ENCODE measurements at places on chromosomes 12 and 14.

DNA sequence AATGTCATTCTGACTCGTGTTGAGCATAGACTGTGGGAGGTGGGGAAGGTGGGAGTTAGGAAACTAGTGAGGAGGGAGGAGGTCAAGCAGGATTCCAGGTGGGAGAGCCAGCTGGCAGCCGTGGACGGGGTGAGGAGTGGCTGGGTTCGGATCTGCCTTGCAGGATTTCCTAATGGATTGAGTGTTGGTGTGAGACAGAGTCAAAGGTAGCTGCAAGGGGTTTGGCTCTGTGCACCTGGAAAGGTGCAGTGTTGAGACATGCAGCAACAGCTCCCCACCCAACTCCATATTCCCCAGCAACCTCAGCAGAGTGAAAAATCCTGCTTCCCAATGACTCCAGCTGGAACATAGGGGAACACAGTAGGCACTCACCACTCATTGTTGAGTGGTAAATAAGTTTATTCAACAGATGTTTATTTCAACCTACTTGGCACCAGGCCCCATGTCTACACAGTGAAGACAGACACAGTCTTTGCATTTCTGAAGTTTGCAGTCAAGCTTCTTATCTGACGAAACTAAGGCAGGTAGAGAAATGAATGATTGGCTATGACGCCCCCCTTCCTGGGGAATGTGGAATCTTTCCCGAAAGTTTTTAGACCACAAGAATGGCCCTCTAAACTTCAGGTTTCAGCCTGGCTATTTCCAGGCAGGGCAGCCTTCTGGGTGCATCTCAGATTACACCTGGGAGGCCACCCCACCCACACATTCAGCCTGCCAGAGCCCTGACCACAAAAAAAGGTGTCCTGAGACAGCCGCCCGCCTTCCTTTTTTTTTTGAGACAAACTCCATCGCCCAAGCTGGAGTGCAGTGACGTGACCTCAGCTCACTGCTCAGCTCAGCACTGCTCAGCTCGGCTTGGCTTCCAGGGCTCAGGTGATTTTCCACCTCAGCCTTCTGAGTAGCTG is 37.9 kb upstream of the PLEKHG6 start:
- DNase-seq, result no peak

GRCh38 chr14:23113431-23114119 is 5.5 kb downstream of the CEBPE start:
- no peak for DNase-seq

- no peak for DNase-seq
Observed at GRCh38 chr14:101361044-101361443, 200.3 kb upstream of the DIO3 start.

DNA sequence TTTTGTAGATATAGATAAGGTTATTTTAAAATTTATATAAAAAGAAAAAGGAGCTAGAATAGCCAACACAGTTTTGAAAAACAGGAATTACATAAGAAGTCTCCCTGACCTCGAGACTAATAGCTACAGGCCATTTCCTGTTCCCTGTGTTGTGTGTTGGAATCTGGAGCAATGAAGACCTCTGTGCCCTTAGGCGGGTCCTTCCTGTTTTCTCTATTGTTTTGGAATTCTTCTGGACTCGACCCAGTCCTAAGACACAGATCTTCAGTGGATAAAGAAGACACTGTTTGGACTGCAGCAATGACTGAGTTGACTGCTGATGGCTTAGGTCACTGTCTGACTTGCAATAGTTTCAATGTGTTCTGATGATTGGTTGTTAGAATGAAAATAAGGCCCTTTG is 26.2 kb downstream of the SNRPF start:
- DNase-seq, result no peak

GRCh38 chr14:90759370-90760077 is 56.7 kb downstream of the TTC7B start:
- no peak for DNase-seq

GRCh38 chr12:100927826-100928225 is 133.2 kb downstream of the ANO4 start:
- DNase-seq, result no peak

GRCh38 chr12:80692114-80692513 is 15.3 kb upstream of the MYF6 start:
- no peak for DNase-seq

DNA sequence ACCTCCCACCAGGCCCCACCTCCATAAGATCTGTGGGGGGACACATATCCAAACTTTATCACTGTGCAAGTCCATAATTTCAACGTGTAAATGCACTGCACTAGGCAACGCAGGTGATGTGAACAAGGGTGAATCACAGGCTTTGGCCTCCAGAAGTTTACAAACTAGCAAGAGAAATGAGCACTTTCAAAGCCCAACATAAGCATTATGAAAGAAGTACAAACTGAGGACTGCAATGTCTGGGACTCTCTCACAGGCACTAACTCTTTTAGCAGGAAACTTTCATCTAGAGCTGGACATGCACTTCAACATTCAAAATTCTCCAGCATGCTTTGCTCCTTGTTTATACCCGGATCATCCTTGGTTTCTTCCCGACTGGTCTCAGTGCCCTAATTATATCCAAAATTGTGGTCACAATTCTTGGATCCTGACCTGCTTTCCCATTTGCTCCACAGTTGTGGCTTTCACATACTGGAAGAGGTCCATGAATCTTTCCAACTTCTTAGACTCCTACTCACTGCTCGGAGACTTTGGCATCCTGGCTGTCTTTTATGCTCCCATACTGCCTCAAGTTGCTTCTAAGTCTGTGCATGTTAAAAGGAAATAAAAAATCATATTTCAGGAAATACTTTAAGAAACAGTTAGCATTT is 44.9 kb upstream of the STRAP start:
- DNase-seq, result no peak

- no peak for DNase-seq
Observed at GRCh38 chr12:121287267-121287954, 9.1 kb downstream of the CAMKK2 start.

DNA sequence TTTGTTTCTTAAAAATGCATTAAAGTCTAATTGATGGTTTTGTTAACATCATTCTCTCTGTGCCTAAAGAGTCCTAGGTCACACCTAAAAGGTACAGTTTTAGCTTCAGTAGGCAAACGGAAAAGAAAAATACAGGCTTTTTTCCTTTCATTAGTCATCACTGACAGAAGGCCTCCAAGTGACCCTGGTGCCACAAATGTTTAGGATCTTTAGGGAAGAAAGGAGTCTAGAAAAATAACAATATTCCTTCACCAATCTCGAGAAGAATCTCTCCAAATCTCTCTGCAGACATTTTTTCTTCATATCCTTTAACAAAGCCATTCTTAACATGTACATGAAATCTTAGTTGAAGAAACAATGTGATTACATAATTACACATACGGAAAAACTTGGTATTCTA is 2.0 kb downstream of the DENND5B start:
- DNase-seq, result no peak

DNA sequence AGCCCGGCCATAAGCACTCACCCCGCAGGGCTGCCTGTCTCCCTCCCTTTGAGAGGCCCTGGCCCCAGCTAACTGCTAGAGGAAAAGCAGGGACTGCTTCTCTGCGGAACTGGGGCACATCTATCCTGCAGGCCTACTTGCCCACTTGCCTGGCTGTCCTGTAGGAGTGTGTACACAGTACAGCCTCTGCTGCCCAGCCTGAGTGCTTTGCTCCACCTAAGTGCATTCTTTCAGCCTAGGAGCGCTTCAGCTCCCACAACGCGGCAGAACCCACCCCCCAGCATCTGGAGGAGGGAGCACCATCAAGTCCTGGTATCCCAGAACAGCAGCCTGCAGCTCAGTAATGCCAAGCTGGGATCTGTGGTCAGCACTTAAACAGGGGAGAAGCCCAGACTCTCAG is 79.9 kb upstream of the CD163 start:
- DNase-seq, result no peak

GRCh38 chr14:62138593-62138992 is 376.4 kb downstream of the SNAPC1 start:
- no peak for DNase-seq

DNA sequence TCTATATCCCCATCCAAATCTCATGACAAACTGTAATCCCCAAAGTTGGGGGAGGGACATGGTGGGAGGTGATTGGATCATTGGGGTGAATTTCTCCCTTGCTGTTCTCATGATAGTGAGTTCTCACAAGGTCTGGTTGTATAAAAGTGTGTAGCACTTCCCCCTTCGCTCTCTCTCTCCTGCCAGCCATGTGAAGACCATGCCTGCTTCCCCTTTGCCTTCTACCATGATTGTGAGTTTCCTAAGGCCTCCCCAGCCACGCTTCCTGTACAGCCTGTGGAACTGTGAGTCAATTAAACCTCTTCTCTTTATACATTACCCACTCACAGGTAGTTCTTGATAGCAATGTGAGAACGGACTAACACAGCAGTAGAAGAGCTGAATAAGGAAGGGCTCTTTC is 62.6 kb upstream of the VASH1 start:
- no peak for DNase-seq

- DNase-seq, result no peak
Observed at GRCh38 chr12:120826335-120826734, 77.8 kb downstream of the SPPL3 start.

GRCh38 chr14:29805415-29806123 is 122.1 kb downstream of the PRKD1 start:
- DNase-seq, result peak; percentile 30

DNA sequence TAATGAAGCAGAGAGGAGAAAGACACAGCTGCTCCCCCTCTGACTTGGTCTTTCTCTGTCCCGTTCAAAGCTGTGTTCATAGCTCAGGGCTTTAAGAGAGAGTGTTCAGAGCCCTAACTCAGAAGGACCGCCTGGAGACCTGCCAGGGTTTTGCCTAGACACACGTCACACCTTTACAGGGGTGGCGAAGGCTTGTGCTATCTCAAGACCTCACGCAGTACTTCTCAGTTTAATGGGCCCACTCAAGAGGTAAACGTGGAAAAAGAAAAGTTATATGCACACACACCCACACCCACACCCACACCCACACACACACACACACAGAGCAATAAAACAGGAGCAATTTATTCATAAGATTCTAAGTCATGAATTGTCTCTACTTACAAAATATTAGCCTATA is 374.3 kb downstream of the C12orf75 start:
- no peak for DNase-seq

DNA sequence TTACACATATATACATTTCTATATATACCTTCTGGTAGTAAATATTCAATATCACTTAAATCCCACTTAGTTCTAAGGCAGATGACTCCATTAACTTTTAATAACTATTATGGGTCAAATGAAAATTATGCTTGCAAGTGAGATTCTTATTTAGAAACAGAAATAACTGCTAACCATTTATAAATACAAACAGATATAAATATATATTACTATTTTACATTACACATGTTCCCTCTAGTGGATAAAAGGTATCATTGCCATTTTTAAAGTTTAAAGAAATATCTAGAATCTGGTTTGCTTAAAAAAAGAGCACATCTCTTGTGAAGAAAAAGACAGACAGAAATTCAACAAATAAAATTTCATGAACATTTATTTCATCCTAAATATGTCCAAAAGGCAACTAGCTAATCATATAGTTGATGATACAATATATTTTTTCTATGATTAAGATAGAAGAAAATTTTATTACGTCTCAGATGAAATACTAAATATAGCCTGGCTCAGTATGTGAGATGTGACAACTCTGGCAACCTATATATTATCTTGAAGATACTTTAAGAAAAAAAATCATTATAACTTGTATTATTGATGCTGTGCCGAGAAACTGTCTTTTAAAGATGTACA is 11.7 kb upstream of the RAD51AP1 start:
- no peak for DNase-seq

- no peak for DNase-seq
Observed at GRCh38 chr12:1872448-1872847, 46.0 kb downstream of the CACNA2D4 start.

- peak; percentile 38 for DNase-seq
Observed at GRCh38 chr14:68911594-68912227, 67.4 kb downstream of the ACTN1 start.

DNA sequence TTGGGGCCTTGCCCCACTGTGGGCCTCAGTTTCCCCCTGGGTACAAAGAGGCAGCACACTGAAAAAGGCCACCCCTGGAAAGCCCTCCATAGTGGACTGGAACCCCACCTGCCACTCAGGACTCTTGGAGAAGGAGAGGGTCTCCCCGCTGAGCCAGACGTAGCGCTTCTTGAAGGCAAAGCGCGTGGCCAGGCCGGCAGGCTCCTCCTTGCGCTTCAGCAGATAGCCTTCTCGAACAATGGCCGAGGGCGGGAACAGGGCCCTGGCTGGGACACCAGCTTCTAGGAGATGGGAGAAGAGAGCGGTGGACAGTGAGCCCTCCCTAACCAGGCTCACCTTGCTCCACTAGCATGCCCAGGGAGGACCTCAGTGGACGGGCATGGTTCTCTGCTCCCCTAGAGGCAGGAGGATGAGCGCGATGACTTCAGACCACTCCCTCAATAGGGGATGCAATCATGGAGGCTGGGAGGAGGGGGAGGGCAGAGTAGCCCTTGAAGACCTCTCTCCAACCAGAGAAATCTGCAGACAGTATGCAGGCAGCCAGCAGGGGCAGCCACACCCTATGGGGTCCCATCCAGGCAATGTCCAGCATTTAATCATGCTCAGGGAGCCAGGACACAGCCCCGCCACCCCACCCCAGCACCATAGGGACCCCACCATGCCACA is 29.8 kb downstream of the RASAL1 start:
- no peak for DNase-seq

GRCh38 chr14:53990978-53991377 is 34.4 kb upstream of the BMP4 start:
- no peak for DNase-seq

- no peak for DNase-seq
Observed at GRCh38 chr12:45336762-45337596, 121.1 kb downstream of the ANO6 start.

DNA sequence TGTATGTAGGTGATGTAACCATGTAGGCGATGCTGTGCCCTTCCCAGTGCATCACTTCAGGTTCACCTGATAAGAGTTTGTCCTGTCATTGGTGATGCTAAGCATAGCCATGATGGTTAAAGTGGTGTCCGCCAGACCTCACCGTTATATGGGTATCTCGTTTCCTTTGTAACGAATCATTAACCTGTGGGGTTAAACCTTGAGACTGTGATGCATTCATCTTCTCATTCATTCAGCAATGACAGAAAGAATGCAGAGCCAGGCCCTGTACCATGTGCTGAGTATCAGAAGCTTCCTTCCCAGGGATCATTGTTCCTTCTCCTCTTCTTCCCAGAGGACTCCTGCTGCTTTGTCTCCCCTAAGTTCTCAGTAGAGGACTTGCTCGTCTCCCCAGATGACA is 84.9 kb downstream of the CCDC60 start:
- no peak for DNase-seq

GRCh38 chr12:41893491-41893890 is 251.2 kb downstream of the GXYLT1 start:
- no peak for DNase-seq

All from Panc1 (cell line).